ENCODE measurements at places on chromosomes 3 and 15.
A peak's percentile ranks its signal among the peaks of the same experiment; 100 is the strongest.

GRCh38 chr15:94383706-94384105 is 152.3 kb downstream of the MCTP2 start:
- no peak for DNase-seq

- no peak for DNase-seq
Observed at GRCh38 chr3:130897316-130897715, 3.4 kb downstream of the ATP2C1 start.

- DNase-seq: no peak
Observed at GRCh38 chr3:58553003-58553402, 16.0 kb upstream of the ACOX2 start.

DNA sequence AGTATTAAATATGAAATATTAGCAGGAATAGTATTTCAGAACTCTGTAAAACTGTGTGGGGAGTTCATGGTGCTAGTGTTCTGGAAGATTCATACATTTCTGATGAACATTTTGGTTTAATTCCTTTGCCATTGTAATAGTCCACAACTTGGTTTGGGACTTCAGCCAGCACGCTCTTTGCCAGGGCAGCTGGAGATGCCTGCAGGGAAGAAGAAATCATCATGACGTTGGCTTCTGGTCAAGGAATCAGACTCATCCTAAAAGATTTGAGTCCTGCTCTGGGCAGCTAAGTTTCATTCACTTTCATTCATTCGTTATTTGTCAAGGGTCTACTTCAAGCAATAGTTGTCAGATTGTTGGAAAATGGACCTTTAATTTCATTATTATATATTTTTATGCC is 32.4 kb upstream of the MRPL3 start:
- DNase-seq: no peak

- peak; percentile 48 for DNase-seq
Observed at GRCh38 chr3:134197681-134198261, 52.9 kb downstream of the RYK start.

GRCh38 chr3:99396651-99397275 is 241.6 kb upstream of the COL8A1 start:
- no peak for DNase-seq

GRCh38 chr3:25663869-25664811 is 567 bp downstream of the TOP2B start:
- DNase-seq: peak; percentile 35

DNA sequence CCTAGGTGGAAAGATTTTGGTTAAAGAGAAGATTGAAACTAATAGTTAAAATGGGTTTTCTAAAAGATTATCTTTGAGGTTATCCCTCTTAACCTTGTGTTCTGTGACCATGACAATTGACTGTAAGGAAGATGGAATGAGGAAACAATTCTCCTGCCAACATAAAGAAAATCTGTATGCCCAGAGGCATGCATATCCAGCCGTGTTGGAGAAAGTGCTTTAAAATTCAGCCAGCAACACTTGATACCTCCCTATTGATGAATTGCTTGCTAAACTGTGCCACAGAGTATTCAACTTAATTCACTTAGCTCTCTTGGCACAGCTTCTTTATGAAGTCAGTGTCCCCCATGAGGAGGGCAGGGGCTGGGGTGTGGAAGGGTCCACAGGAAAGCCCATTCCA is 203.5 kb downstream of the UBE2E2 start:
- peak; percentile 58 for DNase-seq

DNA sequence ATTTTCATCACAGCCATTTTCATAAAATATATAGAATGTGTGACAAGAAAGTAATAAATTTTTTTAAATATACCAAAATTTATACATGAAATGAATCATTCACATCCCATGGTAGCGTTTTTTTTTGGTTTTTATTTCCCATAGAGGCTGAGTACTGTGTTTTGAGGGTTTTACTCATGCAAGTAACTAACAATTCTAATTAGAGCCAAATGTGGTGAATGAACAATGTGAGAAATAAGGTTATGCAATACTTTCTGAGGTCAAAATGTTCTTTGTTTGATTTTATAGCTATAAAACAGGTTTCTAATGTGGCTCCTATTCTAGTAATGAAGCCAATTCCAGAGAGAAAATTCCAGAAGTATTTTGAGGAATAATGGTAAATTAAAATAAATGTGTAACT is 386.8 kb downstream of the TBC1D5 start:
- DNase-seq: no peak

- peak; percentile 41 for DNase-seq
Observed at GRCh38 chr15:42707068-42707467, 29.9 kb downstream of the CDAN1 start.

DNA sequence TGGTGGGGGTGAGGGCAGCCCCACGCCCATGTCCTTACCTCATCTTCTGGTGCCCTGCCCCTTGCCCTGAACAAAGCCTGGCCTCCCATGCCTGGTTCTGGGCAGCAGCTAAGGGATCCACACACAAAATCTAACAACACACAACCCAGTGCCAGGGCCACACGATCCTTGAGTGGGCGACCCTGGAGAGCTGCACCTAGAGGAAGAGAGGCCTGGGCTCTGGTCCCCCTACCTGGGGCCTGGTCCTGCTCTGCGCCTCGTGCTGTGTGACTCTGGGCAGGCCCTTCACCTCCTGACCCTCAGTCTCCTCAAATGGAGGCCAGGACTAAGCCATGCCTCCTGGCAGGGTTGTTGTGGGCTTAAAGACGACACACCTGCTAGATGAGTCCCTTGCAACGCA is 20.0 kb upstream of the C3orf22 start:
- DNase-seq: no peak

GRCh38 chr15:37981775-37982174 is 47.3 kb downstream of the TMCO5A start:
- DNase-seq: peak; percentile 63

- no peak for DNase-seq
Observed at GRCh38 chr3:149234671-149235245, 13.1 kb upstream of the CP start.

GRCh38 chr15:83716605-83717004 is 62.7 kb downstream of the ADAMTSL3 start:
- no peak for DNase-seq

DNA sequence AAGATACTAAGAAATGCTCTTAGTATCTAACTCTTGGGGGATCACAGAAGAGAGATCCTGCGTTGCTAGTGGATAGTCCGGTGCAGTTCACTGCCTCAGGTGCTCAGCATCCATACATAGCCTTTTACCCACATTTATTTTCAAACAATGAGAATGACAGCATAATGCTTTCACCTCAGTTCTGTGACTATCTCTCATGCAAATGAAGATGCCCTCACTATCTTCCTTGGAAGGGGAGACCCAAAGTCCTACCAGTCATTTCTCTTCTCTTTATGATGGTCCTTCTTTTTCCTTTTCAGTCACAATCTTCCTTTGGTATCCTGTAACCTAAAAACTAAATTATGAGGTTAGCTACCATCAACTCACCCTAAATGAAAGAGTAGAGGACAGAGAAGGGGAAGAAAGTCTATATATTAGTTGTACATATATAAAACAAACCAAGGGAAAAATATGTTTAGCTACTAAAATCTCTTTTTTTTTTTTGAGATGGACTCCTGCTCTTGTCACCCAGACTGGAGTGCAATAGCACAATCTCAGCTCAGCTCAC is 30.9 kb upstream of the SLC28A2 start:
- no peak for DNase-seq

GRCh38 chr15:87564681-87565080 is 691.9 kb downstream of the NTRK3 start:
- no peak for DNase-seq

DNA sequence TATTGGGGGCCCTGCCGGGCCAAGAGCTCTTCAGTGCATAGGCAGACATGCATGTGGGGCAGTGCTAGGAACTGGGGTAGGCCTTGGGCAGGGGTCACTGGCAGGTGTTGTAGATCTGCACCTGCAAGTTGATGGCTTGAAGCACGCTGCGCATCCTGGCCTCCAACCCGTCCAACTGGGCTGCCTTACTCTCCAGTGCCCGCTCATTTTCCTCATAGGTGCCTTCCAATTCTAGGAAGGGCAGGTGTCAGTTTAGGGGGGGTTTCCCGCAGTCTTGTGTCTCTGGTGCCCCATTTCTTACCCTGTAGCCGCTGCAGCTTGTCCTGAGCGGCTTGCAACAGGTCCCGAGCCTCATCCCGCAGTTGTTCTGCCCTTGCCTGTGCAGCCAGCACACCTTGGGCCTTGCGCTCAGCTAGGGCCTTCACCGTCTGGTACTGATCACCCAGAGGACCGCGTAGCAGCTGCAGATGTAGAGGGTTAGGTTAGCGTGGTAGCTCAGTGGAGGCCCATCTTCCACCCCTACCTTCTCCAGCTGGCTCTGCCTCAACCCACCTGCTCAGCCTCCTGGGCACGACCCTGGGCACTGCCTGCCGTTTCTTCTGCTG is 611 bp upstream of the USP19 start:
- no peak for DNase-seq

- no peak for DNase-seq
Observed at GRCh38 chr15:77650265-77650664, 17.6 kb upstream of the LINGO1 start.

- no peak for DNase-seq
Observed at GRCh38 chr3:128554465-128555097, 61.6 kb upstream of the GATA2 start.

GRCh38 chr3:190554197-190554596 is 40.3 kb downstream of the IL1RAP start:
- no peak for DNase-seq

- DNase-seq: no peak
Observed at GRCh38 chr15:63291507-63291906, 14.1 kb downstream of the APH1B start.

DNA sequence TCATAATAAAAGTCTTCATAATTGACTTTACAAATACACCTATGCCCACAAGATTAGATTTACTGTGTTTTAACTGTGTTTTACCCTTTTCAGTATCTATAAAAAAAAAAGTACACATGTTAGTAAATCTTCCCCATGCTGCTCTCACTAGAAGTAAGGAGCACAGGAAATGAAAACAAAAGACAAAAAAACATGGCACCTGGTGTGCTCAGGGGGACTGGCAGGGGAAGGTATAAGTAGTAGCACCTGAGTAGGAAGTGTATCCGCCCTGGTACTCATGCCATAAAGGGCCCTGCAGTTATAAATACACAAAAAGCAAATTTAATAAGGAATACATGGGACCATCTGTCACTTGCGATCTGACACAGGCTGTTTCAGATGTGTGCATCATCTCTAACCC is 8.9 kb upstream of the ALDH1A2 start:
- DNase-seq: no peak
